ENCODE measurements at places on chromosomes 11 and 22.

- peak; percentile 77 for DNase-seq
Measured at GRCh38 chr11:46332568-46333393, 14.5 kb upstream of the DGKZ start.

DNA sequence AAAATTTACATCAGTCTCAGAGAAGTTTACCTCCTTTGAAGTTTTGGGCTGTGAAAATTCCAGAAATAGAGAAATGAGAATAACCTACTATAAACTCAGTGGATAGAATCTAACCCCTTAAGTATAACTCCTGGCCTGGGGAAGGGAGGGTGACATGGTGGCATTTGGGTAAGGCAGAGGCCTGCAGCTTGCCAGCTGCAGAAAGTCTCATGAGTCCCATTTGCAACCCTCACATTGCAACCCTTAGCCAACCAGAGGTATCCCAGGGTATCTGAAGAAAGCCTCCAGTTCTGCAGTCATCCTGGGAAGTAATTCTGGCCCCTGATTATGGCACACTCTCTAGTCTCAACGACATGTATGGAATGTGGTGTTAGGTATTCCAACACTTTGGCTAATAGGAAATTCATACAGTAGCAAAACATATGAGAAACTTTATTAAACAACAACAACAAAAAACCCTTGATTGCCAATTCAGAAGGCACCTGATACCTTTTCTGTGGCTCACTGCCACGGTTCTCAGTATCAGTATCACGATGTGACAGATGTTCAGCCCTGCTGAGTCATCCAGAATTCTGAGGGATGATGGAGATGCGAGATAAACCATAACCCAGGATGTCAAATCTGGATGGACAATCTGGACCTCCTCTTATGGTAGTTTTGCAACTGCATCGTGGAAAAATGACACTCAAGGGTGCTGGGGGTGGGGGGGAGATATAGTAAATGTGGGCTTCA lies 743.4 kb downstream of the NELL1 start:
- no peak for DNase-seq

DNA sequence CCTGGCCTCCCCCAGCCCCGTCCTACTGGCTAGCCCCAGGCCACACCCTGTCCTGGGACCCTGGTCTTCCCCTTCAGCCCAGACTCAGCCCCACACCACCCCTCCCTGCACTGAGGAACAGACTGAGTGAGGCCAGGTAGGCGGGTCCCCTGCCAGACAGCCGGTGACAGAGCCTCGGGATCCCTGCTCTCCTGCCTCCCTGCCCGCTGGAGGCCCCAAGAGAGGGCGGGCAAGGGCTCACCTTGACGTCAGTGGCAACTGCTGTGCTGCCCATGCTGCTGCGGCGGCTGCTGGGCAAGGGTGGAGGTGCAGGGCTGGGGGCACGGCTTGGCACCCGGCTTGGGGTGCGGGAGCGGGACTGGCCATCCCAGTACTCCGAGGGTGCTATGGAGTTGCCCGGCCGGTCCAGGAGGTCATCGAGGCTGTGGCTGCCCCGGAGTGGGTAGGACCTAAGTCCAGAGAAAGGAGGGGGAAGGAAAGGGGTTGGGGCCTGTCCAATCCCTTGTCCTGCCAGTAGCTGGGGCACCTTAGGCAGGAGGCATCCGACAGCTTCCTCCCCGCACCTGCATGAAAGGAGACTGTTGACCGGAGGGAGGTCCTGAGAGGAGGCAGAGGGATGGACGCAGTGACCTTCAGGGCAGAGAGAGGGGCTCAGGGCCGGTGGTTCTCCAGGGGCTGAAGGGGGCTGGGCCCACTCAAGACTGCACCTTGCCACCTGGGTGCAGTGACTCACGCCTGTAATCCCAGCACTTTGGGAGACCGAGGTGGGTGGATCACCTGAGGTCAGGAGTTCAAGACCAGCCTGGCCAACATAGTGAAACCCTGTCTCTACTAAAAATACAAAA lies 2.2 kb upstream of the SLC16A8 start:
- no peak for DNase-seq

DNA sequence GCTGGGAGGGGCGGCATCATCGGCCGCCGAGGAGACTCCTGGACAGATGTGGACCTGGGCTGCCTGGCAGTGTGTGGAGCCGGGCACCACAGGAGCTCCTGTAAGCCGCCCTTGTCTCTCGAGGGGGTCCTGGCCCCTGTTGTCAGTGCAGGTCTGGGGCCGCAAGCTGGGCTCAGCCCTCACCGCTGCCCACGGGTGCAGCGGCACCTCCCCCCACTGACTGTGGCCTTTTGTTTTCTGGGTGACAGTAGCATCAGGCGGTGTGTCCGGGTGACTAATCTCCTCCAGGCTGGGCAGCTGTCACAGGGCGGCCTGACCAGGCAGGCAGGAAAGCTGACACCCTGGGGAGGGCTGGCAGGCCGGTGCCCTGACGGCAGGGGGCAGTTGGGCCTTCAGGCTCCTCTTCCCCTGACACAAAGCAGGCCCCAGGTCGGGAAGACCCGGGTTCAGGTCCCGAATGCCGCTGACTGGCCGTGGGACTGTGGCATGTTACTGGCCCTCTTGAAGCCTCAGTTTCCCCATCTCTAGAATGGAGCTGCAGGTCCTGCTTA lies 16.3 kb downstream of the DGKZ start:
- DNase-seq = no peak

DNA sequence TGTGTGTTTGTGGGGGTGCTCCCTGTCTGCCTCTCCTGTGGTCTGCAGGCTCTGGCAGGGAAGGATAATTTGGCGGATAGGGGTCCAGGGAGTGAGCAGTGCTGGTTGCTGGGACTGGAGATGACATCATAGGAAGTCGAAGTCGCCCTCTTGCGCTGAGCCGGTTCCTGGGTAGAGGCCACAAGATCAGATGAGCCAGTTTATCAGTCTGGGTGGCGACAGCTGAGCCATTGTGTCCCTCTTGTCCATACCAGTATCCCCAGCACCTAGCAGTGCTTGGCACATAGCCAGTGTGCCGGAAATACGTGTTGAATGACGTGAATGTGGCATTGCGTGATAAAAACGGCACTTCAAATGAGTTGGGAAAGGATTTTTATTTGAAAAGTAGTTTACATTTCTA lies 9.8 kb downstream of the APOL5 start:
- no peak for DNase-seq

- DNase-seq = no peak
Measured at GRCh38 chr11:16280256-16280682, 76.1 kb downstream of the SOX6 start.

DNA sequence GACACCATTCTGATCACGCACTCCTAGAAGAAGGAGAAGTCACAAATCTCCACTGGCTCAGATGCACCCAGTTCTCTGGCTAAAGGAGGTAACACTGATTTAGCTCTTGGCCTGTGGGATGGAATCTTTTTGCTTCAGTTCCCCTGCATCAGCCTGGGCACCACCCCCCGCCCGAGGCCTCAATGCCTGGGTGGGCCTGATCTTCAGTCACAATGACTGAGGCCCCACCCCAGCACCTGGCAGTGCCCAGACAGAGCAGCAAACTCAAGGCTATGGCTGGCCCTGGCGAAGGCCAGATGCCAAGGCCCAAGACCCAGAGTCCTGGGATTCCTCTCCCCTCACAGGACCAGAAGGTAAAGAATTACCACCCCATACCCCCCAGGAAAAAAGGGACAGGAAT lies 5.0 kb downstream of the CYB561A3 start:
- DNase-seq = no peak

DNA sequence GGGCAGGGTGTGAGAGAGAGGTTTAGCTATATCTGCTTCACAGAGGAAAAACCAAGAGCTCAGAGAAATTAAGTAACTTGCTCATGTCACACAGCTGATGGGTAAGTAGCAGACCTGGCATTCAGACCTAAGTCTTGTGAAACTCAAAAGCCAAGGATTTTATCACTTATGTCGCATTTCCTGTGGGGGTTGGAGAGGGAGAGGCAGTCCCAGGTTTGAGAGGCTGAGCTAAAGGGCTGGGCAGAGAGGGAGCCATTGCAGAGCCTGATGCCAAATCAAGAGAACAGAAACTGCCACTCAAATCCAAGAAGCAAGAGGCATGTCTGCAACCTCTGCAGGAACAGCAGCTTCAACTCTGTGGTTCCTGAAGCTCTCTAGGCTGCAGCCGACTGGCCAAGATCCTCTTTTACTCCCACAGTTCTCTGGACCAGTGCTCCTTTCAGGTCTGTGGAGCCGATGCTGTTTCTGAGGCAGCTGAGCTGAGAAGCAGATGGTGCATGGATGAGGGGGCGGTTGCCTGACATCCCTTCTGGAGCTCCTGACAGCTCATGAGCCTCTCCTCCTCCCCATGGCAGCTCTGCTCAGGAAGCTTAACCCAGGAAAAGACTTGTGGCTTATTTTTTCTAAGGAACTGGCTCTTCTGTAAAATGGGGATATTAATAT lies 47.6 kb upstream of the NAV2 start:
- DNase-seq = no peak

DNA sequence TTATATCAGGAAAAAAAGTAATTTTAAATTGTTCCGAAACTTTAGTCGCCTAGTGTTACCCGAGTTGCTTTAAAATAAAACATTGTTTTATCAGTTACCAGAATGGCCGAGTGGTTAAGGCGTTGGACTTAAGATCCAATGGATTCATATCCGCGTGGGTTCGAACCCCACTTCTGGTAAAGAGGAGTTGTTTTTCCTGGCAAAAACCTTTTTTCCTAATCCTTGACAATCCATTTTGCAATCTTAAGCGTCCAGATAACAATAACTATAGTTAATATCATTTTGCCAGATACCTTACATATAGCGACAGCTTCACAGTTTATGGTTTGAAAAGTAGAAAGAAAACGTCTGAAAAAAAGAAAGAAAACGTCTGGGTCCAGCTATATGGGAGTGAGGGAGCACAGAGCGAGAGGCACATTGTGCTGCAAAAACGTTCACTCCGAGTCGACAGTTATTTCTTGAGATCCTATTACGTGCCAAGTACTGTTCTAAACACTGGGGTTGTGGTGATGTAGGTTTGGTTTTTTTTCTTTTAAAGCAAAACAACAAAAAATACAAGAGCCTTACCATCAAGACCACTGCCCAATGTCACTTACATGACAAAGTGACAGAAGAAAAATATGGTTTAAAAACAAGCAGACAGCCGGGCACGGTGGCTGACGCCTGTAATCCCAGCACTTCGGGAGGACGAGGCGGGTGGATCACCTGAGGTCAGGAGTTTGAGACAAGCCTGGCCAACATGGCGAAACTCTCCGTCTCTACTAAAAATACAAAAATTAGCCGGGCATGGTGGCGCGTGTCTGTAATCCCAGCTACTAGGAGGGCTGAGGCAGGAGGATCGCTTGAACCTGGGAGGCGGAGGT lies 40.6 kb downstream of the OR4D9 start:
- no peak for DNase-seq

- no peak for DNase-seq
Measured at GRCh38 chr11:125207866-125208425, 43.4 kb downstream of the PKNOX2 start.

- no peak for DNase-seq
Measured at GRCh38 chr11:117458275-117459122, 130.8 kb downstream of the CEP164 start.

DNA sequence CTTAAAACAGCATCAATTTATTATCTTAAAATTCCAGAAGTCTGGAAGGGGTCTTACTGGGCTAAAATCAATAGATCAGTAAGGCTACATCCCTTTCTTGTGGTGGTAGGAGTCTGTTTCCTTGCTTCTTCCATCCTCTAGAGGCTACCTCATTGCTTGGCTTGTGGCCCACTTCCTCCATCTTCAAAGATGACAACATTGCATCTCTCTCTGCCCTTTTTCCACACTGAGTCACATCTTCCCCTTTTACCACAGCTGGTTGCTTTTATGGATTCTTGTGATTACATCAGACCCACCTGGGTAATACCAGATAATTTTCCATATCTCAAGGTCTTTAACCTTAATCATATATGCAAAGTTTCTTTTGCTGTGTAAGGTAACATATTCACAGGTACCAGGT lies 60.9 kb downstream of the GRIA4 start:
- no peak for DNase-seq

- no peak for DNase-seq
Measured at GRCh38 chr11:127493330-127494022, 492.9 kb upstream of the KIRREL3 start.

Measured in activated naive CD4-positive, alpha-beta T cell treated with anti-CD3 and anti-CD28 coated beads, Interleukin-2, amount 50 U/mL, for 16 hours (primary cell).